ENCODE measurements at places on chromosomes 3 and 15.

DNA sequence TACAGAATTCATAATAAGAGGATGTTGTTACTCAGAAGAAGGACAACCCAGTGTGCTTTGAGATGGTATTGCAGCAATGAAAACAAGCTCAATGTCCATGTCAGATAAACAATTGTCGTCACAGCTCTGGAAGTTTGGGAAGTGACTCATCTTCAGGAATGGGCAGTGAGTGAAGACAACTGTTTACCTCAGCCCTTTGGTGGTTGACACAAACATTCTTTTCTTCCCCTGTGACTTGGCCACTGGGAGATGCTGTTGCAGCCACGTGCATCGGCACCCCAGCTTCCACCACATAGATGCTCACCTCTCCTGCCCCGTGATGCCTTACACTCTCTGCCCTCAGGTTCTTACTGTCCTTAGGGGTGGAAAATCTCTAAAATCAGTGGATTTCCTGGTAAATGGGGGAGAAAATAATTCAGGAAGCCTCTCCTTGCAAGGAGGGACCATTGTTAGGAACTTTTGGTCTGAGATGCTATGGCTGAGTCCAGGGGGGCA lies 114.1 kb upstream of the GALNT15 start:
- no peak for DNase-seq

DNA sequence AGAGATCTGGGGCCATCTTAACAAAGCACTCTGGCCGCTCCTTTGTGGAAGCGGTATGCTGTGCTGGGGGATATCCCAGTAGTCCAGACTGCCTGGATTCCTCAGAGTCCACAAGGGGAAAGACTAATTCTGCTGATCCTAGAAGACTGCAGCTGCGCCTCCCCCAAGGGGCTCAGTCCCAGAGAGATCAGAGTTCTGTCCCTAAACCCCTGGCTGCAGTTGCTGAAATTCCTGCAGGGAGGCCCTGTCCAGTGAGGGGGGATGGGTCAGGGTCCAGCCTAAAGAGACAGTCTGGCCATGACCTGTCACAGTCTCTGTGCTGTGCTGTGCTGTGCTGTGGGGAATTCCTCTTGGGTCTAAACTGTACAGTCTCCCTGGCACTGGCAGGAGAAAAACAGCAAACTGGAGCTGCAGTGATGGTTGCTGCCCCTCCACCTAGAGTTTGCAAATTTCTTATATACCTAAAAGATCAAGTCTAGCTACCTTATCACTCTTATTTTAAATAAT lies 575.1 kb upstream of the UBE2E2 start:
- DNase-seq, result no peak

DNA sequence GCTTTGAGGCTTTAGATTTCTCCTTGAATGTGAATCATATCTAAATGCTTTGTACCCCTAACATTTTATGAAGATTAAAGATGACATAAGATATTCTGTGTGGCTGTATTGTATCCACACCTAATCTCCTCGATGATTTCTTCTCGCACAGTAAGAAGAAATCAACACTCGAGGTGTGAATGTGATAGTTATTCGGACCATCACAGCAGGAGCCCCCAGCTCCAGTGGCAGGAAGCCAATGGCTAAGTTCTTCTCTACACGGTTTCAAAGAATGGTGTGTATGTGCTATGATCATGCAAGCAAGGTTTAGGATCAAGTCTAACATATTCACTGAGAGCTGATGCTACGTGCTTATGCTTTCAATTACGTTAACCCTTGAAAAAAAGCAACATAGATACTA lies 271.0 kb downstream of the SUCLG2 start:
- no peak for DNase-seq

GRCh38 chr3:19105826-19106225 lies 42.5 kb upstream of the KCNH8 start:
- no peak for DNase-seq

DNA sequence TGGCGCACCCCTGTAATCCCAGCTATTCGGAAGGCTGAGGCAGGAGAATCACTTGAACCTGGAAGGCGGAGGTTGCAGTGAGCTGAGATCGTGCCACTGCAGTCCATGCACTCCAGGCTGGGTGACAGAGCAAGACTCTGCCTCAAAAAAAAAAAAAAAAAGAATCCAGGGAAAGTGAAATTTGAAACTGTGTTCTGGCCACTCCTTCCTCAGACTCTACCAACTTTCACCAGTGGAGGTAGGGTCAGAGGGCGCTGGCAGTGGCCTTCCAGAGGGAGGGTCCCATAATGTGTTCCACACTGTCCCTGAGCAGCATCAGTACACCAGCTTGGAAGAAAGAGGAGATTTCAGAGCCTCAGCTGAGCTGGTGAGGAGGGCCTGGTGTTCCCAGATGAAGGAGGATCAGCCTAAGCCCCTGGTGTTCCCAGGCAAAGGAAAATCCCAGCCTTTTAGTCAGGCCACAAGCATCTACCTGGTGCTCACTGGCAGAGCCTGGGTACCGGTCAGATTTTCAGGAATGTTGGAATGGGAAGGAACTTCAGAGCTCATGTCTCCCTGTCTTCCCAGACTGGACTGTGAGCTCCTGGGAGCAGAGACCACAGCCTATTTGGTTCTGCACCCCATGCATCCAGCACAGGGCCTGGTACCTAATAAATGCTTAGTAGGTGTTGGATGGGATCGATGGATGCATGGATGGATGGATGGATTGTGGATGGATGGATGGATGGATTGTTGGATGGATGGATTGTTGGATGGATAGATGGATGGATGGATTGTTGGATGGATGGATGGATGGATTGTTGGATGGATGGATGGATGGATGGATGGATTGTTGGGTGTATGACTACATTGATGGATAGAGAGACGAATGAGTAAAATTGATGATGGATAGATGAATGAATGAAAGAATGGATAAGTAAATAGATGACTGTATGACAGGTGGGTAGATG lies 117.9 kb downstream of the CORO2B start:
- no peak for DNase-seq

DNA sequence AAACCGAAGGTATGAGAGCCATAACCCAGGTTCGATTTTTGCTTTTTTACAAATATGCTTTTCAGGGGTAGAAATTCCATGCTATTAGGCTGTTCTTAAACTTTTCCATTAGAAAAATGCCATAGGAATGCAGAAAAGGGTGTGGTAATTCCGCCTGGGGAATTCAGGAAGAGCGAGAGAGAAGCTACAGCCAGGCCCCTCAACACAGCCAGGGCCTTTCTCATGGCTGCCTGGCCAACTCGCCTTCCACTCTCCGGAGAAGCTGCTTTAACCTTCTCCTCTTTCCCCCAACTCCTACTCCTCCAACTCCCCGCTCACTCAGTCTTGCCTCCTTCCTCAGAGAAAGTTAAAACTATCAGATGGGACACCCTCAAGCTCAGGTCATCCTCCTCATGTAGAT lies 9.1 kb upstream of the TICRR start:
- peak; percentile 16 for DNase-seq

- DNase-seq, result no peak
Observed at GRCh38 chr3:13712682-13713180, 163.8 kb downstream of the FBLN2 start.

GRCh38 chr3:130828948-130829947 lies 64.6 kb upstream of the ATP2C1 start:
- no peak for DNase-seq

- no peak for DNase-seq
Observed at GRCh38 chr15:101444015-101444414, 45.5 kb downstream of the PCSK6 start.

- no peak for DNase-seq
Observed at GRCh38 chr15:65804252-65804931, 12.3 kb upstream of the DENND4A start.

- no peak for DNase-seq
Observed at GRCh38 chr15:67819636-67820035, 5.7 kb upstream of the SKOR1 start.

- no peak for DNase-seq
Observed at GRCh38 chr3:30474371-30474770, 132.0 kb upstream of the TGFBR2 start.

GRCh38 chr15:77409259-77410156 lies 10.4 kb downstream of the PEAK1 start:
- DNase-seq, result no peak

DNA sequence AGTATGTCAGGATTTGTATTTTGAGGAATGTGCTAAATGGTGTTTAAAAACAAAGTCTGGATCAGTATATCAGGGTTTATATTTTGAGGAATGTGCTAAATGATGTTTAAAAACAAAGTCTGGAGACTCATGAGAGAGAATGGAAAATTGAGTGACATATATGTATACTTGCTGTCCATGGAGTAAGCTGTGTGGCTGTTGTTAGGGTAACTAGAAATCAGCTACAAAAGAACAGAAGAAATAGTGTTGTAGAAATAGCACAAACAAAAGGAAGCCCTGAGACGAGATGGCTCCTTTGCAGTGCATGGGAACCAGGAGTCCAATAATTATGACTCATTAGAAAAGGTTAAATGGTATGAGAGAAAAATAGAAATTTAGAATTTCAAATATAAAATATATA lies 282.7 kb upstream of the MANF start:
- no peak for DNase-seq

DNA sequence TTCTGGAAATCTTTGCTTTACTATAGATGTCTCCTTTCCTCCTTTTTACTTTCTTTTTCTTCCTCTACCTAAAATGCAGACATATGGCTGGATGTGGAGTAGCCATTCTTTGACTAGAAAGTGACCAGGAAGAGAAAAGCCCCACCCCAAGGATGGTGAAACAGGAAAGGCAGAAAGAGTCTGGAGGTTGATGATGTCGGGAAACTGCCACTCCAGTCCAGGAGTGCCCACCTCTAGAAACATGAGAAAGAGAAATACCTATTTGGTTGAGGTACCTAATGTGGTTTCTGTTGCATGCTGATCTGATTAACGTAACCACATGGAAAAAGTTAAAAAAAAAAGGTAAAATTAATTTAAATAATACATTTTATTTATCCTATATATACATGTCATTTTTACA lies 55.2 kb upstream of the SSR3 start:
- DNase-seq, result no peak

DNA sequence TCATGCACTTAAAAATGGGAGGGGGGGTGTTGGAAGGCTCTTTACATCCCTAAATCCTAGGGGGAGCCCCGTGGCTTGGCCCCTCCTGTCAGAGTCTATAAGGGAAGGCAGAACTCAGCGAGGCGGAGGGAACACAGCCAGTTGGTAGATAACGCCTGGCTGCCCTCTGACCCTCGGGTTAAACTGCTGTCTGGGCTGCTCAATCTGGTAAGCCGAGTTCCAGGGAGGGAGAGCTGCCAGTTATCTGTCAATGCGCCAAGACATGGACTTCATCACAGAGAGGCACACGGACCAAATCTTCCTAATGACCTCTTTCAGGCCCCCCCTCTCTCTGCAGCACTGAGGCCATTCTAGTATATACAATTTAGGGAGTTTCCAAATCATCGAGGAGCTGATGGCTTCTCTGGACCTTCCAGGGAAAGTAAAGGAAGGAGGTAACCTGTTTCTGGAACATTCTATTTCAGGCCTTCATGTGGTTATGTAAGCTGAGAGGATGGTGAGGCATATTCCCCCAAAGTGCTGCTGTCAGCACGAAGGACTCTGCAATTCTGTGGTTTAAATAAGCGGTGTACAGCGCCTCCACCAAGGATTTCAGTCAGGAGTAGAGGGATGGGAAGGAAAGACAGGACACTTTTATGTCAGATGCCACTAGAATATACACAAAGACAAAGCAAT lies 349.0 kb downstream of the MCTP2 start:
- no peak for DNase-seq

DNA sequence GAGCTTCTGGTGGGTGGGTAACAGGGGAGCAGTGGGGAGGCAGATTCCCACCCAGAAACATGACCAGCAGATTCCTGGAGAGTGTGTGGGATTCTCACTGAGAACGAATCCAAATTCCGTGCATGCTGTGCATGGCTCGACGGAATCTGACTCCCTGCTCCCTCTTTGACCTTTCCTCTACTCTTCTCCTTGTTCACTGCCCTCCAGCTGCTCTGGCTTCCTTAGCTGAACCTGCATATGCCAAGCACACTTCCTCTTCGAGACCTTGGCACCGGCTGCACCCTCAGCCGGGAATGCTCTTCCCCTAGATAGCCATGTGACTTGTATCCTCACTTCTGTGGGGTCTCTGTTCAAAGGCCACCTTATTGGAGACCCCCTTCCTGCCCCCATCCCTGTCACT lies 6.3 kb downstream of the INSYN1 start:
- DNase-seq, result no peak

DNA sequence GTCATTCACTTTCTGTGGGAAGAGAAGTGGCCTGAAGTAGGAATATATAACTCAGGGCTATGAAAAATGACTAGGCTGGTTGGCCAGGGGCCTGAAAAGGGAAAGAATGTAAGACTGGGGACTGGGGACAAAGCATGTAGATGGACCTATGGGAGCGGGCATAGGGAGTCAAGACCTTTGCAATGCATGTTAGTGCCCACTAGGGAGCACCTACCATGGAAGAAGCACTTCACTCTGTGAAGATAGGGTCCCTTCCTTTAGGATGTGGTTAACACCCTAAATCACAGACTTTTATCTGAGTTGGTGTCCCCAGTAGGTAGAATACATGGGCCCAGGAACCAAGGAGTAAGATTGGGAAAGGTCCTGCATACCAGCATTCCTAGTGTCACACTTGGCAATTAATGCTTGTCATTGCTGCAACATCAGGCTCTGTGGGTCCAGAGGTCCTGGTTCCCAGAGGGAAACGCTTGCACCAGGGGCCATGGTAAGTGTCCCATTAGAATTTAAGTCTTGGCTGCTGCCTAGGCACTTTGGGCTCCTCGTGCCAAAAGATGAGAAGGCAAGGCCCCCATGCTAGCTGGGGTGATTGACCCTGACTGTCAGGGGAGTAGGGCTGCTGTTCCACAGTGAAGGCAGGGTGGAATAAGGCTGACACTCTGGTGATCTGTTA lies 79.6 kb downstream of the CRYGS start:
- no peak for DNase-seq

- DNase-seq, result no peak
Observed at GRCh38 chr3:12598890-12599289, 42.0 kb downstream of the MKRN2 start.

- no peak for DNase-seq
Observed at GRCh38 chr3:11555211-11555782, 88.4 kb downstream of the VGLL4 start.

DNA sequence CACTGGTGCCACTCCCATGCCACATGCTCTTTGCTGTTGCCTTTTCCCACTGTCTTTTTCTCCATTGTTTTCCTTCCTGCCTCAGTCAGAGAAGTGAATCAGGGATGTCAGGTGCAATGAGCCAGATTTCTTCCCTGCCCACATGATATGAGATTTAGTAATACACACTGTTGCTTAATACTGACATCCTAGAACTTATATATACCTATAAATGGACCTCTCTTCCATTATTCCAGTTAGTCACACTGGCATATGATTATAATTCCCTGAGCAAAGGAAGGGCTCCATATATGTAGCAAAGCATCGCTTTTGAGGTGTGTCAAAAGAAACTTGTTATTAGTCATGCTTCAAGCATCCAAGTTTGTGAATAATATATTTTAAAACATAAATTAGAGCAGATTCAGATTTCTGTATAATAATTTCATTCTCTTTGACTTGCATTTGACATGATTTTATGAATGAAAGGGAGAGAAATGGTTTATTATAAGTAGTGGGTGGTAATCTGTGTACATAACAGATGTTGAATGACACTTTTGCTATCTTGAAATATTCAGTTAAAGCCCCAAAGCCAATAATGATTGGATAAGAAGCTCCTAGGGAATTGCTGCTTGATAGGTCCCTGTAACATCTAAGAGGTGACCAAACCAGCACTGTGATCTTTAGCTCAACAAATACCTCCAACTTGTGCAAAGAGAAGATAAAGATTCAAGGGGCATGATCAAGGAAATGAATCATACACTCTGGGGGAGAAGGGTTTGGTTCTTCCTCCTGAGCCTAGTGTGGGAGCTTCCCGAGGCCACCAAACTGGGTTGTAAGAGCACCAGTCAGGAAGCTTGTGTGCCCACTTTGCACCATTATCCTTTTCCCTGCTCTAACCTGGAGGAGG lies 48.6 kb downstream of the CHST2 start:
- no peak for DNase-seq

GRCh38 chr15:81330366-81331090 lies 6.6 kb upstream of the STARD5 start:
- DNase-seq, result no peak

Data from HAP-1 (cell line).